Coronary artery (tissue), 2 donors: ENCODE measurements at places on chromosomes 1 and 21.

GRCh38 chr1:62589321-62589720 is 8.0 kb upstream of the ANGPTL3 start:
- no peak for DNase-seq

DNA sequence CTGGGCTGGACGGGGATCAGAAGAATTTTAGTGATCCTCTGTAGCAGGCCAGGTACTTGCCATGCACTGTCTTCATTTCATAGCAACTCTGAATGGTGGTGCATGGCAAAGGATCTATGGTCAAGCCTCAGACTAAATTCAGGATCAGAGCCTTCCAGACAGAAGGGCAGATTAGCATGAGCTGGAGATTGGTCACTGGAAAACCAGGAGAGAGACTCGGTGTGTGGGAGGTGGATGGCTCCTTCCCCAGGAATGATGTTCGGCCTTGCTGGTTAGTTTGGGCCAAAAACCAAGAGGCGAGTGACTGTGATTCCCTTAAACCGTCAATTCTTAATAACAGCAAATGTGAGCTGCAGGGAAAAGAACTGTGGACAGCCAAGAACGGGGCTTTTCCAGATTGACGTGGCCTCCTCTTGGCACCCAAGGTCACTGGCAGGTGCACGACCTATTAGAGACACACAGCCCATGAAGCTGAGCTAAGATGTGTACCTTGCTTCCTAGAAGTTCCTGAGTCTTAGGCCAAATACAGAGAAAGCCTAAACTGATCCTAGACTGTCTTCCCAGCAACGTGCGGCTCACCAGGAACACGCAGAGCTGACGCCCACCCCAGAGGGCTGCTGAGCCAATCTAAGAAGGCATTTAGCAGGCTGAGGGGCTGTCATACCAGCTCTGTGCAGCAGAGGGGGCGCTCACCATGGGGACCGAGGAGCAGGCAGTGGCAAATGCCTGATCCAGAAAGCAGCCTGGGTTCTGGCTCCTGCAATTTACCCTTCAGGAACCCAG is 18.5 kb downstream of the ALDH4A1 start:
- DNase-seq = no peak

DNA sequence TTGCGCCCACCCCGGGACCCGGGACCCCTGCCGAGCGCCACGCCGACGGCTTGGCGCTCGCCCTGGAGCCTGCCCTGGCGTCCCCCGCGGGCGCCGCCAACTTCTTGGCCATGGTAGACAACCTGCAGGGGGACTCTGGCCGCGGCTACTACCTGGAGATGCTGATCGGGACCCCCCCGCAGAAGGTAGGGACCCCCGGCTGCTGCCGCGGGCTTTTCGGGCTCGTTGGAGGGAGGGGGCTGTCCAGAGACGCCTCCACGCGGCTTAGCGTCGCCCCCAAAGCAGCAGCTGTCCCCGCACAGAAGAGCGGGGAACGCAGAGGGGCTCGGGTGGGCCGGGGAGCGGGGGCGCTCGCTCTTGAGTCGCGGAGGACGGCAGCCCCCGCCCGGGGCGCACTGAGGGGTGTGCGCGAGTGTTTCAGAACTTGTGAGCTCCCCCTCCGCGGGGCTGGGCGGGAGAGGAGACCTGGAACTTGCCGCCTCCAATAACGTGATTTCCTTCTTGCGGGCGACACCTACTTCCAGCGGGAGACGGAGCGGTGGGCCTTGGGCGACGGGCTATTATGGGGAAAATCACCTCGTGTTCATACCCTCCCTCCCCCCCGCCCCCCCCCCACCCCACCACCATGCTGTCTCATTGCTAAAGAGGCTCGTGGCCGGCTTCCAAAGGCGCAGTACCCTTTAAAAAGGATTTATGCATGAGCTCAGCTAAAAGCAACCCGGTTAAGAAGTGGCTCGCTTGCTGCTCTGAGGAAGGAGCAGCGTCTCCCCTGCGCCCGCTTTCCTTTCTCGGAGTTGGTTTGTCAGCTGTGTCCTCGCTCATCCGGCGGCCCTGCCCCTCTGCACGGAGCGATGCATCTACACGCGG is 664 bp downstream of the BACE2 start:
- peak; percentile 84 for DNase-seq

DNA sequence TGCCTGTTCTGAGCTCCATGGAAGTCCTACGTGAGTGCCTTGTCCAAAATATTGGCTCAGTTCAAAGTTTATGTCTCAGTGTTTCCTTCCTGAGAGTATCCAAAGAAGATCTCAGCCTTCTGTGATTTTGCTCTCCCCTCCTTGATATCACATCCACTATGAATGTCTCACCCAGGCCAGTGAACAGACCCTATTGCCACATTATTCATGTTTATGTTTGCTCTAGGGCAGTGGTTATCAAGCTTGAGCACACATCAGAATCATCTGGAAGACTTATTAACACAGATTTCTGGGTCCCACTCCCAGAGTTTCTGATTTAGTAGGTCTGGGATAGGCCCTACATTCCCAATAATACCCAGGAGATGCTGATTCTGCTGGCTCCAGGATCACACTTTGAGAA is 145.0 kb upstream of the FGGY start:
- no peak for DNase-seq

DNA sequence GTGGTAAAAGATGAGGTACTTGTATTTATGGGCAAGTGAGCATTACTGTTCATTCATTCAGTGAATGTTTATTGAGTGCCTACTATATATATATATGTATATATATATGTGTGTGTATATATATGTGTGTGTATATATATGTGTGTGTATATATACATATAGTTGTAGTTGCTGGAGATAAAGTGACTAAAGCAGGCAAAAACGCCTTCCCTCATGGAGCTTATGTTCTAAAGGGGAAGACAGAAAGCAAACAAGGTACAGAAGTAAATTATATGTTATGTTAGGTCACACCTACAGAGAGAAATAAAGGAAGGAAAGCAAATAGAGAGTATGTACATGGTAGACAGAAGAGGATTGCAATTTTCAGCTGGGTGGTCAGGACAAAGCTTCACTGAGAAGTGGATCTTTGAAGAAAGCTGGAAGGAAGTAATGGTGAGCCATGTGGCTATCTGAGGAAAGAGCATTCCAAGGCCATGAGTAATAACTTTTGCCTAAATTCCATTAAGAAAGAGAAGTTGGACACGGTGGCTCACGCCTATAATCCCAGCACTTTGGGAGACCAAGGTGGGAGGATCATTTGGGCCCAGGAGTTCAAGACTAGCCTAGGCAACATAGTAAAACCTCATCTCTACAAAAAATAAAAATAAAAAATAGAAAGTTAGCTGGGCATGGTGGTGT is 33.5 kb upstream of the KLF17 start:
- no peak for DNase-seq

GRCh38 chr1:44594353-44594752 is 79.9 kb downstream of the TMEM53 start:
- DNase-seq = no peak

DNA sequence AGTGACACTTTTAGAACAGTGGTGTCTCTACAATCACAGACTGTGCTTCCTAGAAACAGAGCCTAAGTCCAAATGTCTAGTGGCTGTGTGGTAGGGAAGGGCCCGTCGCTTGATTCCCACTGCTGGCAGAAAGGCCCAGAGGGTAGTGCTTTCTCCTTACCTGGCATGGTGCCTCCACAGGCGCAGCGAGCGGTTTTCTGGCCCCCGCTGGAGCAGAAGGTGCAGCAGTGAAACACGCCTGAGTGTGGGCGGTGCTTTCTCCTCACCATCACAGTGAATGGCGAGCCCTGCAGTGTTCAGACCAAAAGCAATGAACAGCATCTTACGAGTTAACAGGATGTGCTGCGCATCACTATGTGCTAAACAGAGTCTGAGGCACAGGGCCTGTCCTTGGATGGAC is 8.3 kb downstream of the TRIM45 start:
- DNase-seq = no peak

DNA sequence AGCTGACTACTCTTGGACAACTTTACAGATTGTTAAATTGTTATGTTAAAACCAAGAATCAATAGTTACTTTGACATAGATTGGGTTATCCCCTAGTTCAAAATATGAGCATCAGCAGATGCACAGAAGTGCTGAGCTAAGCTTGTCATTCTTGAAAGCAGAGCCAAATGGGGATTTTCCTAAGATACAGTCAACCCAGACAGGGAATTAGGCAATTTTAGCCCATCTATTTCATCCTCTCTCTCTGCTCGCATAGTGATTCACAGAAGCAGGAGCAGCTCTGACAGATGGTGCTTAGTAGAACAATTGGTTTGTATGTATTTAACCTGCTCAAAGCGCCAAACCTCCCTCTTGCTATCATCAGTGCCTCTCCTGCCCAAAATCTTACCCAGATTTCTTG is 27.9 kb upstream of the PRRC2C start:
- DNase-seq = no peak

DNA sequence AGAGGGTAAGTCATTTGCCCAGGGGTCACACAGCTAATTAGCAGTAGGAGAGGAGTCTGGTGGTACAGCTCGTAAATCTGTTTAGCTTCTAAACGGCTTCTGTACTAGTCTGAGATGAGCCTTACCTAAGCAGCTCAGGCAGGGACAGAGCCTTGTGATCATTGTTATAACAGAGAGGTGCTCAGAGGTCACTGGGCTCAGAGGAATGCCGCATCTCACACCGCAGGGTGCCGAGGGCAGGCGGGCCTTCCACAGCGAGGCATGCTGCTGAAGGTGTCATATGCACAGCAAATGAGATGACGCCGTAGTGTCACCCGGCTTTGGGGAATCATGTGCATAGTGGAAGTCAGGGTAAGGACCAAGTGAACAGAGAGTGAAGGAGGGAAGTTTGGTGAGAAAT is 305.2 kb upstream of the FMN2 start:
- DNase-seq = no peak

- no peak for DNase-seq
Observed at GRCh38 chr1:152972196-152972886, 1.9 kb downstream of the SPRR4 start.

DNA sequence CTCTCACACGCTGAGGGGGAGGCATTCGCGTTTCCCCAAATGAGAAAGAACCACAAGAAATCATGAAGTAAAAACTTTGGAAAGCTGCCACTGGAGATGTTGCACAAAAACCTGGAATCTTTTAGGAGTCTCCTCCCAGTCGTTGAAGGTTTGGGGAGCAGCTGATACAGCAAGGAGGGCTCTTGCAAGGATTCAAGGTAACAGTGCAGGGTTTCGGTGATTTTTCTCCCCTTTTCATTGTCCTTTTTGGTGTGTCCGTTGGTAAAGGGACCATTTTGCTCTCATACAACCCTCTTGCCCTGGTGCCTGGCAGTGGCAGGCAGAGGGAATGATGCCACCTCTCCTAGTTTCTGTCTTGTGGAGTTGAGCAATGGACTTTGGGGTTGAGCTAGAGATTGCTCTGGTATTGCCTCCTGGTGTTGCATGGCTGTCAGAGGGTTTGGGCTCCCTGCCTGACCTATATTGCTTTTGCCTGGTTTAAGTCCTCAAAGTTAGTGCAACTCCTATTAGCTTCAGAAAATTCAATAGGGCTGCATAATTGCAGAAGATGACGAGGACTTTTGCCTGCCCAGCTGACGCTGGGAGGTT is 872 bp downstream of the BRINP2 start:
- DNase-seq = no peak

DNA sequence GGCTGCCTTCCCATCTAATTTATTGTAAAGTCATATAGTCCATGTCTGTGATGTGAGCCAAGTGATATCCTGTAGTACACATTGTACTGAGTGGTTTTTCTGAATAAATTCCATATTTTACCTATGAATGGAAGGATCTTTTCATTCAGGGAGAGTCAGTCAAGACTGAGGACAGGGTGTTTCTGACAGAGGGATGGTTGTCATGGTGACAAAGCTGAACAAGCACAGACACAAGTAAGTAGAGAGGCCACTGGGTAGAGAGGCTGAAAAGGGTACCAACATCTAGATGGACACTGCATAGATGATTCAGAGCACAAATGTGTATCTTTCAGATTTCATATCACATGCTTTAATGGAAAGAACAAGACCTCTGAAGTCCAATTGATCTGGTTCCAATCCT is 22.6 kb upstream of the IL20 start:
- no peak for DNase-seq

DNA sequence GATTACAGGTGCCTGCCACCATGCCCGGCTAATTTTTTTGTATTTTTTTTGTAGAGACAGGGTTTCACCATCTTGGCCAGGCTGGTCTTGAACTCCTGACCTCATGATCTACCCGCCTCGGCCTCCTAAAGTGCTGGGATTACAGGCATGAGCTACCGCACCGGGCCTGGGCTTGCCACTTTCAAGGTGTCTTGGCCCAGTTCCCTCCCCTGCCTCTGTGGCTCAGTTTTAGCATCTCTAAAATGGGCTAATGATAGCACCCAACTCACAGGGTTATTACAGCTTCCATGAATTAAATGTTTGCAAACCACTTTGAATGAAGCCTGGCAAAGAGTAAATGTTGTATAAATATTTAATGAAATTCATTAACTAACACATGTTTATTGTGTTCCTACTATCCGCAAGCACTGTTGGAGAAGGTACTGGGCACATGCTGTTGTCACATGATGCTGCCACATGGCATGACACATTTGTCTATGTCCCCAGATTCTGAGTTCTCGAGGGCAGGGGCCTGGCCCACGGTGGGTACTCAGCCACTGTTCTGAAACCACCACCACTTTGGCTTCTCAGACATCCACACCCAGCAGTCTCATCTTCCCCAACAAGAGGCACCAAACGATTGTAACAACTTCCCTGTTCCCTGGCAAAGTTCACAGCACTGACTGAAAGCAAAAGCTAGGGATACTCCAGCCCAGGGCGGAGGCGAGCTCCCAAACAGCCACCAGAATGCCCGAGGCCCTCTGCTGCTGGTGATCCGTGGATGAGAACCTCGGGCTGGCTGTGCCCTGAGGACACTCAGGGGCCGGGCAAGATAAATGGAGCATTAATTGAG is 9.7 kb downstream of the IFFO2 start:
- no peak for DNase-seq

DNA sequence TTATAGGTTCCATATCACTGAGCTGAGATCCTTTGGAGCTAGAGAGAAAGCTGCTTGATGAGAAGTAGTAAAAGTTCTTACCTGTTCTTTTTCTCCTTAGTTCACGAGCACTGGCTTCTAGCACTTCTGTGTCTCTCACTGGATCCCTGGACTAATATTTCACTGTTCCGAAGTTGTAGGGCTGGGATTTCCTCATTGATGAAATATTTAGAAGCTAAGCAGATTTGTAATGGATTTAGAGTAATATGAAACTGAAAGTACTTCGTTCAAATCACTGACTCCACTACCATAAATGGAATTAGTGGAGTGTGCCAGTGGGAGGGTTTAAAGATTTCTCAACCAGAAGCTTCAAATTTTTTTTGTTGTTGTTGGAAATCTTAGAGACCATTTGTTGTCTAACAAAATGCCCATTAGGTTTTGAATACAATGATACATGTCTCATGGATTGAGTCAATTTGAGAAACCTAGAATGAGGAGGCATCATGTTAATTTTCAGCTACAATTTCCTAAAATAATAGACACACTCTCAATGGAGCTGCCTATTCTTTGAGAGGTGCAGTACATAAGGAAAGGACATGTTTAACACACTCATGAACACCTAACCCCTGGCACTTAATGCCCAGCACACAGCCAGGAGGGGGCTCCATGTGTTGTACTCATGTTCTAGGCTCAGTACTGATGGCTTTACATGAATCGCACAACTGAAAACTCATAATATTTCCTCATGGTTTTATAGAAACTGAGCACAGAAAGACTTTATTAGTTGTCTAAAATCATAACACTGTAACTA is at the start of gene GBP1:
GBP1 (minus strand) TSS at position 130 of the 790 bp plus-strand sequence. CDS start 1,974 bp downstream, outside the sequence.
- DNase-seq = no peak
